ENCODE measurements at places on chromosomes 7 and 10. TPM values are rescaled to one million over a fixed set of nuclear protein-coding genes. Genes with fewer than 3 reads are reported as not detected.

The ADAM12 gene
- total RNA-seq = 33.9 TPM

The FAM25A gene
- not detected for total RNA-seq

The CTTNBP2 gene
- total RNA-seq = 4.4 TPM

The AP4M1 gene
- 30.3 TPM for total RNA-seq
